Upper lobe of right lung (tissue), 1 donor: ENCODE measurements at places on chromosomes 5 and 9. TPM values are rescaled to one million over a fixed set of nuclear protein-coding genes. Genes with fewer than 3 reads are reported as not detected.

DNA sequence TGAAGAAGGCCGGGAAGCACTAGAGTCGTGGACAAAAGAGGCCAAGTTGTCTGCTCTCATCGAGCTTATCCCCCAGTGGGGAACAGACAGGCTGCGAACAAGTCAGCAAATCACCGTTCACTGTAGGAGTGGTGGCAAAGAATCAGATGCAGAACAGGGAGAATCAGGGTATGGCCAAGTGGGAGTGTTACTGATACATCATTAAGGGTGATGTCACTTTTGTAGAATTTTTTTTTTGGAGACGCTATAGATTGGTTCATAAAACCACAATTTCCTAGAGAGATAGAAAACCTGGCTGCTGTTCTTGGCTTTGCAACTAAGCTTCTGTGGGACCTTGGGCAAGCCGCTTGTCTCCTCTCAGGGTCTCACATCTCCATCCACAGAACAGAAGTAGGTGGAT is 21.3 kb downstream of the SPRY4 start:
- DNase-seq = no peak

GRCh38 chr5:123351240-123351639 is 72.0 kb downstream of the CEP120 start:
- DNase-seq = no peak

DNA sequence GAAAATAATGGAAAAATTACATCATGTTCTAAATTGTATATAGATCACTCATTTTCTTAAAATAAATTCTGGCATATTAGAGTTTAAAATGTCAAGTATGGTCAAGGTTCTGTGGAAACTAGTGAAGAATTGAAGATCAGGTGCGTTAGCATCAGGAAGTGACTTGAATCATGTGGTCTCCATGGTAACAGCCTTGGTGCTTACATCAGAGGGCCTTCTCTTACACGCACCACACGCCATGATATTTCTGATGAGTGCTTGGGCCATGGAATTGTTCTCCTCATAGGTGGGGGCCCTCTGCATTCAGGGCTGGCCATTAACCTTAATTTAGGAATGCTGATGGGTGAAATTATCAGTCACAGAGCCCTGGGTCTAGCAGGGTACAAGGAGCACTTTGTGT is 288.1 kb upstream of the EFNA5 start:
- DNase-seq = no peak

Gene CDH9
- total RNA-seq = not detected

GRCh38 chr9:134332266-134332665 is 6.0 kb downstream of the RXRA start:
- no peak for DNase-seq

Gene GARNL3
- total RNA-seq = 8.0 TPM

GRCh38 chr5:95380103-95380628 is 11.0 kb upstream of the FAM81B start:
- no peak for DNase-seq

GRCh38 chr5:6632324-6632887 is 438 bp downstream of the NSUN2 start:
- DNase-seq = no peak

Gene HAND1
- not detected for total RNA-seq

Gene PDGFRB
- 120 TPM for total RNA-seq

Gene CDKN2B-AS1
- 2.3 TPM for total RNA-seq

Gene COL23A1
- 2.0 TPM for total RNA-seq

GRCh38 chr5:154197801-154198491 is 7.4 kb downstream of the GALNT10 start:
- peak; percentile 72 for DNase-seq

- no peak for DNase-seq
These were observed 222.9 kb downstream of the DOCK8 start for GRCh38 chr9:437574-438001.

DNA sequence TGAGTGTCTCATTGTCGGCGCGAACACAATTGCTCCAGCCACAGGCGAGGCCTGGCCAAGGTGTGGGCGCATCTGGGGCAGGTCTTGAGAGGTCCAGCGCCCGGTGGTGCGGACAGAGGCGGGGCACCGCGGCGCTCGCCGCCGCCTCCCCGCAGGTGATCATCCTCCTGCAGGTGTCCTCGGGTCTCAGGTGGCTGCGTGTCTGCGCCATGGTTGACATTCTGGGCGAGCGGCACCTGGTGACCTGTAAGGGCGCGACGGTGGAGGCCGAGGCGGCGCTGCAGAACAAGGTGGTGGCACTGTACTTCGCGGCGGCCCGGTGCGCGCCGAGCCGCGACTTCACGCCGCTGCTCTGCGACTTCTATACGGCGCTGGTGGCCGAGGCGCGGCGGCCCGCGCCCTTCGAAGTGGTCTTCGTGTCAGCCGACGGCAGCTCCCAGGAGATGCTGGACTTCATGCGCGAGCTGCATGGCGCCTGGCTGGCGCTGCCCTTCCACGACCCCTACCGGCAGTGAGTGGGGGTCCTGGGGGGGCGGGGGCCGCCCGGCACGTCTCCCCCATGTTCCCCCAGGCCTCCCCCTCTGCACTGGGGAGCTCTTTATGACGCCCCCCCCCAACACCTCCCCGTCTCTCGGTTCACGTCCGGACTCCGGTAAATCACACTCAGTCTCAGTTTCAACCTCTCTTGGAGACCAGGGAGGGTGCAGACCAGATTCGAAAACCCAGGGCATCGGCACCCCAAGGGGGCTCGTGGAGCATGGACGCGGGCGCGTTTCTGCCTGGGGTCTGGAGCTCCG is 446 bp downstream of the NXNL2 start:
- peak; percentile 77 for DNase-seq

DNA sequence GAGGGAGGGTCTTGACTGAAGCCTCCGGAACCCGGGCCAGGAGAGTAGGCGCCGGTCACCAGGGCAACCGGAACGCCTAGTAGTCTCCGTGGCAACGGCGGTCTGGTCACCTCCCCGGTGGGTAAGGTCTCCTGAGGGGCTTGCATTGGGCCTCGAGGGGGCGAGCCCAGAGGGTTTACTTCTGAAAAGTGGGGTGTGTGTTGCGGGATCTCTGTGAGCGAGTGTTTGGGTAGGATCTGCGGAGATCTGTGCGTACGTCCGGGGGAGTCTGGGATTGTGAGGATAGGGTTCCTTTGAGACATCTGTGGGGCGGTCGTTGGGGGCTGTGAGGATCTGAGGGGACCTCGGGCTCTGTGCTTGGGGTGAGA is at the start of gene FAM221B:
Gene FAM221B (minus strand): TSS at position 17 of the 368 bp plus-strand sequence. CDS start 2,571 bp downstream, outside the sequence.
- no peak for DNase-seq

Gene RANBP3L
- total RNA-seq = 7.1 TPM

- no peak for DNase-seq
These were observed 5.5 kb downstream of the DNAJB5 start for GRCh38 chr9:34994900-34995669.

- DNase-seq = no peak
These were observed 492.3 kb downstream of the SPATA31D1 start for GRCh38 chr9:82480921-82481320.

DNA sequence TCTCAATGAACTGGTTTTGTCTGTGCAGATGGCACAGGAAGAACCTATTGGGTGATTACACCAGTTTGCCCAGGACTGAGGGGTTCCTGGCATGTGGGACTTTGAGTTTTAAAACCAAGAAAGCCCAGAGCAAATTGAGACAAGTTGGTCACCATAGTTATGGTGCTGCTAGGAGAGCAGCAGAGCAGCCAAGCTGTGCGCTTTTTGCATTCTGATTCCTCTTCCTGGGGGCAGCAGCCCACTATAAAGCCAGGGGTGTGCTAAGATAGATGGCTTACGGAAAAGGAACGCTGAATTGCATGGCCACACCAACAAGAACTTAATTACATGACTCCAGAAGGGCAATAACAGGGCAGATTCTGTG is 49.7 kb downstream of the TIMD4 start:
- no peak for DNase-seq

DNA sequence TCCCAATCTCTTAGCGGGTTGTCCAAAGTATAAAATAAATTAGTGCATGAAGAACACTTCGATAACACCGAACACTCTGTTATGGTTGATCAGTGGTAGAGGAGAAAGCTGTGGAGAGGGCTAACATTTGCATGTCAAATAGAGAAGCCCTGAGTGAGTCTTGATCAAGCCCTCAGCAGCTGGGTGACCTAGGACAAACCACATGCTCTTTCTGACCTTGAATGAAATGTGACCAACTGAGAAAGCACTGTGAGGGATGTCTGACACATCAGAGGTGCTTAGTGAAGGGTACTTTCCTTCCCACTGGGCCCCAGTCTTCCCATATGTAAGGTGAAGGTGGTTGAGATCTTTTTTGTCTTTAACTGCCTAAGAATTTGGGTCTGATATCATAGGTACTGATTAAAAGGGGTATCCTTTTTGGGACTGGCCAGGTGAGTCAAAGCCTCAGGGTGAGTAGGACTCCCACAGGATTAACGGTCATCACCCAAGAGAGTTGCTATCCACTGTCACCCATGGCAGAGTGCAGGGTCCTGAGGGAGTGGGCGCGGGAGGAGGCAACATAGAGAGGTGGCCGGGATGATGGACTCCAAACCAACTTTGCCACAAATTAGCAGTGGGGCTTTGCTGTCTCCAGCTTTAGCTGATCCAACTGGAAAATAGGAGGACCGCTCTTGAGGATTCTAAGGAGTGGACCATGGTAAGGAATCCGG is 53.5 kb downstream of the KIF4B start:
- DNase-seq = no peak

DNA sequence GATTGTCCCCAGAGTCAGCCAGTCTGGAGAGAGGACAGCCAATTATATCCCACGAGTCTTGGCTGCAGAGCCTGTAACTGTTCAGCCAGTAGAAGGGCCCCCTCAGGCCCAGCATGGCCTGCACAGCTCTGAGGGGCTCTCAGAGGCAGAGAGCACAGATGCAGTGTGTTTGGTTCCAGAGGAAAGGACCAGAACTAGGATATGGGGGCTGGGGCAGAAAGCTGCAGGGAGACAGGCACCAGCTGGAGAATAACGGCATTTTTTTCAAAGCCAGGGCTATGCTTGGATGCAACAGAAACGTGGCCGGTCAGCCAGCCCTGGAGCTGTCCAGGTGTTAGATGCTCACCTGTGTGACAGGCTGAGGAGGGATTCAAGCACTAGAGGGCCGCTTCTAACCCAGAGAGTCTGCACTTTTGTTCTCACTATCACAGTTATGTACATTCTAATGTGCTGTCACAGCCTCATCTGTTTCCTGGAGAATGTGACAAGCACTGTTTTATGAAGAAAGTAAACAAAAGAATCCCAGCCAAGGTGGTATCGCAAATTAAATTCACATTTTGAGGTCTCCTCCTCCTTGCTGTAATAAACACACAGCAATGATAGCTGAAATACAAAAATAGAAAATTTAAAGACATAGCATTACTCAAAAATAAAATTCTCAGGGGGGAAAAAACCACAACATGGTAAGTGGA is 96.5 kb downstream of the GABBR2 start:
- DNase-seq = no peak

Gene TUSC1
- 15.0 TPM for total RNA-seq
